ENCODE measurements at places on chromosomes 11 and 22.

DNA sequence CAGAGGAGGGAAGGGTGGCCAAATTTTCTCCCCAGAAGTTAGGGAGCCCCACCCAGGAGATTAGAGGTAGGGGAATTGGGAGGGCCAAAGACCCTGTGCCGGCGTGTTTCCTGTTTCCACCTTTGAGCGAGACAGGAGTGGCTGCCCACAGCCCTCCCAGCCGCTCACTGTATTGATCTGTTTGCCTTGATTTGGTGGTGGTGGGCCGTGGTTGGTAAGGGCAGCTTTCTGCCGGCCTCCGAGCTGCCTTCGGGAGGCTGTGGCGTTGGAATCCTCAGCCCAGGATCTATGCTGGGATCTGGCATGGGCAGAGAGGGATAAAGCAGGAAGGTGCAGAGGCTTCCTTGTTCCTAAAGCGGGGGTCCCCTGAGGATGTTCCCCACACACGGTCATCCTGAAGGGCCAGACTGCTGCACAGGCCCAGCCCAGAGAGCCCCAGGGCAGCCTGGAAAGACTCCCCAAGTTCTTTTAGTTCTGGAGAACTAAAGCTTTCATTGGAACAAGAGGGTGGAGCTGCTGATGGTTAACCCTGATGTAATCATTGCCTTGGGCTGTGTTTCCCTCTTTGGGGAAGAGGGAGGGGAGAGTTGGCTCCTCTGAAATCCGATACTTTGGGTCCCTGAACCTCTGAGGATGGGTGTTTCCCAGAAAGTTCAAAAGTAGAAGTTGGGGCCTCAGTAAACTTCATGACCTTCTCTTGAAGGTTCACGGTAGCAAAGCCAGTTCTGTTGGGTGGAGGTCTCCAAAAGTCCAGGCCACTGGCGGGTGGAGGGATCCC lies 7.2 kb downstream of the FAM83F start:
- ATAC-seq, result no peak

DNA sequence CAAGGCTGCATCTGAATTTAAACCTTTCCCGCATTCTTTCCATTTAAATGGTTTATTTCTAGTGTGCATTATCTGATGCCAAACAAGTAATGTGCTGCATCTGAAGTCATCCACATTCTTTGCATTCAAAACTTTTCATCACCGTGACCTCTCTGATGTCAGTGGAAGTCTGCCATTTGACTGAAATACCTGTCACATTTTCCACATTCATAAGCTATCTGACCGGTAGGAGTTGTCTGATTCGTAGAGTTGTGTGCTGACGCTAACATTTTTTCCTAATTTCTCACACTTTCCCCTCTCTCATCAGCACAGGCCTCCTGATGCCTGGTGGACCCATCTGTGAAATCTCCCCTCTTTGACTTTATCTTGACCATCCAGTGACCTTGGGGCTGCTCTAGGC lies 79.9 kb upstream of the BARX2 start:
- ATAC-seq, result no peak

DNA sequence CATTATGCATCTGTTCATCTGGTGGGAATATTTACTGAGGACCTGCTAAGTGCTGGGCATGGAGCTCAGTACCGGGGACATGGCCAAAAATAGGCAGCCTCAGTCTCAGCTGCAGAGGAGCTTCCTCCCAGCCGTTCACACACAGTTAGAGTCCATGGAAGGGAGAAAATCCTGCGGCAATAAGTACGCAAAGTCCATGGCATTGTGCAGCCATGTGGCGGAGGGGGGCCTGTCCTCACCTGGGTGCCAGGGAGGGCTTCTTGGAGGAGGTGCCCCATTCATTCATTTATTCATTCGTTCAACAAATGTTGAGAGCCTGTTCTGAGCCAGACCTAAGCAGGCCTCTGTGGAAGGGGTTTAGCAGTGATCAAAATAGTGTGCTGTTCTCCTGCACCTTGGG lies 59.3 kb upstream of the ANO1 start:
- no peak for ATAC-seq

DNA sequence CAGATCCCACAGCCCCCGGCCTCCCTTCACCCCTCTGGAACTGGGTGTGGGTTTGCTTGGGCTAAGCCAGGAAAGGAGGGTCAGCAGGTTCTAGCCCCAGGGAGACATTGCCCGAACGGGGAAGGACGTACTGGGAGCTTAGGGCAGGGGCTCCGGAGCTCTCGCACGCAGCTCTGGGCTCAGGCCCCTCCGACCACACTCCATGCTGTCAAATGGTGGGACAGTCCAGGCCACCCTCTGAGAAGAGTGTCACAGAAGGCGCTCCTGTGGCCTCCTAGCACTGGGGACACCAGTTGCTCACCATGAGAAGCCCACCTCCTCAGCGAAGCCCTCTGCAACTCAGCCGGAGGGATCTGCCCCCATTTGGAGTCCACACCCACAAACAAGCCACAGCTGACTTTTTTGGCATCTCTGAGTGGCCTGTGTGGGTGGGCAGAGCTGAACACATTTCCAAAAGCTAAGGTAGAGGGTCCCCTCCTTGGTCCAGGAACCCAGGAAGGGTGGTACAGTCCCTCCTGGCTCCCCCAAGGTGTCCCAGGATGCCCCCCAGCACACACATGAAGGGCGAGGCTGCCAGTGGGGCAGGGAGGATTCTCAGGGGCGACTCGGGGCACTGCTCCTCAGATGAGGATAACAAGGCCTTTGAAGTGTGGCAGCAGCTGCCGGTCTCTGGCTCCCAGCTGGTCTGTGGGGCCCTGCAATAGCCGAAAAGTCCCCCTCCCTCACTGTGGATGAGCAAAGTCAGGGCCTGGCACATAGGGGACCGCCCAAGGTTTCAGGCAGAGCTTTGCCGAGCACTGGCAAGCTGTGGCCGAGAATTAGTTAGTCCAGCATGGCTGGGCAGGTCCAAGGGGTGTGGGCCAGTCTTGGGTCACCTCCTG lies 13.0 kb upstream of the TEF start:
- no peak for ATAC-seq

DNA sequence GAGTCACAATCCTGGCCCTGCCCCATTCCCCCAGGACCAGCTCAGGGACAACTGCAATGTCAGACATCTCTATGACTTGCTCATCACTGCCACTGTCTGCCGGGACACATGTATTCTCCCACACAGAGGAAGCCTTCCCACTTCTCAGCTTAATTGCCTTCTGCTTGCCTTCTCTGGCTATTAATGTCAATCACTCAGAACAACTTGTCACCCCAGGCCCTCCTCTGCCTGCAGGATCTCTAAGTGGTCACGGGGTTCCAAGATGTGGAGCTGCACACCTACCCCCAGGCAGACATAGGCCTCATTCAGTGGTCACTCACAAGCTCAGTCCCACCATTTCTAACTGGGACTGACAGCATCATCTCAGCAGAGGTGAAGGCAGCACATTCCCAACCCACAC lies 15.1 kb downstream of the PLEKHA7 start:
- no peak for ATAC-seq

DNA sequence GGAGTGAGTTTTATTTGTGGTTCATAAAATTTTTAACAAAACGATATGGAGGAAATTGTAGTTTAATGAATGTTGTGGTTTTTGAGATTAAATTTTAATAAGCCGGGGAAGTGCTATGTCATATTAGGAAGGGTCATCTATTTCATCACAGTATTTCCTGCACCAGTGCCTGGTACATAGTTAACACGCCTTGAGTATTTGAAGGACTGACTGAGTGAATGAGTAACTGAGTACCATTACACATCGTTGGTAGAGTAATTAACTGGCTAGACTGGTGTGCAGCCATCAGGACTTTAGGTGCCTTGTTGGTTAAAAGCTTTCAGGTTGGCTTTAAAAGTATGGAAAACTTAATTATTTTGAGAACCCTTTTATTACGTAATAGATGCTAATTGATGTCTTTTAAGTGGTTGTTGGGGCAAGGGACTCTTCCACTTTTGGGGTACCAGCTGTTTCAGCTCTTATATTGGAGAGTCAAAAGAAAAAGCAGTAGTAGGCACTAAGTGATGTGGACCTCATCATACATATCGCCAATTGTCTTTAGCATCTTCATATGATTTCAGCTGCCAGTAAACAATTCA lies 101.8 kb downstream of the DDX10 start:
- peak; percentile 93 for ATAC-seq

GRCh38 chr11:45560913-45561281 lies 104.5 kb downstream of the CHST1 start:
- no peak for ATAC-seq

GRCh38 chr11:69210310-69211035 lies 54.7 kb downstream of the SMIM38 start:
- ATAC-seq, result peak; percentile 46

DNA sequence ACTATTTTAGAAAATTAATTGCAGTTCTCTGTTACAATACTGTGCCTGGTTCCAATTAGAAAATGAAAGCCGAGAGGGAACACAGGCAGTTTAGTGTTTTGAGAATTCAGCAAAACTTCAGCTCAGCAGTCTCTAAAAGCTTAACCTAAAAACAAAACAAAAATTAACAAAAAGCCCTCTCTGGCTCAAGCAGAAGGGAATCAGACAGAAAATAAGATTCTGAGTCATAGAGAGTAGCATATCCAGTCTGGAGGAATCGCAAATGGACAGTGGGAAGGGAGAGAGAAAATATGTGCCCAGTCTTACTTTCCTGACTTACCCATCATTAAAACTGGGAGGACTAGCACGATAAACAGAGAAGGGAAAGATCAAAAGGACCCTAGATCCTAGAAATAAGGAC lies 38.1 kb upstream of the CHRM4 start:
- ATAC-seq, result no peak

GRCh38 chr11:63829823-63830489 lies 9.0 kb upstream of the MARK2 start:
- peak; percentile 23 for ATAC-seq

DNA sequence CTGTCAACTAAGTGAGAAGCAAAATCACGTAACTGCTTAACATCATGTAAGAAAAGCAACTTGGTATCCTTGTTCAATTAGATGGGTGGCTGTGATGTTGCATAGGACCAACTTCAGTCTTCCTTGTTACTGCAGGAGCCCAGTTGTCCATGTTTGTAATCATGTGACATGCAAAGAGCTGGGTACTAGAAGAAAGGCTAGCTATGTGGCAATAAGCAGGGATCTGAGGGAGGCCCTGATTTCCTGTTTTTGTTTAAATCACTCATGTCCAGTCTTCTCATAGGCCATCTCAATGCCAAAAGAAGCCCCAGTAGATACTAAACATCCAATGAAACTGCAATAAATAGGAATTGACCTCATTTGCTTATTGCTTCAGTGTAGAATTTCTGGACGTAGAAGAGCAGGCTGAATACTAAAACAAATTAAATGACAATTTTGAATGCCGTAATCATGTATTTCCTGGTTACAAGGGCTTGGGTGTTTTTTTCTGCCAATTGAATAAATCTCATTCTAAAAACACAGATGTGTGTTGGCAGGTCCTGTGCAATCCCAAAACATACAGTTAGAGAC lies 140.8 kb upstream of the ARHGAP20 start:
- ATAC-seq, result no peak

DNA sequence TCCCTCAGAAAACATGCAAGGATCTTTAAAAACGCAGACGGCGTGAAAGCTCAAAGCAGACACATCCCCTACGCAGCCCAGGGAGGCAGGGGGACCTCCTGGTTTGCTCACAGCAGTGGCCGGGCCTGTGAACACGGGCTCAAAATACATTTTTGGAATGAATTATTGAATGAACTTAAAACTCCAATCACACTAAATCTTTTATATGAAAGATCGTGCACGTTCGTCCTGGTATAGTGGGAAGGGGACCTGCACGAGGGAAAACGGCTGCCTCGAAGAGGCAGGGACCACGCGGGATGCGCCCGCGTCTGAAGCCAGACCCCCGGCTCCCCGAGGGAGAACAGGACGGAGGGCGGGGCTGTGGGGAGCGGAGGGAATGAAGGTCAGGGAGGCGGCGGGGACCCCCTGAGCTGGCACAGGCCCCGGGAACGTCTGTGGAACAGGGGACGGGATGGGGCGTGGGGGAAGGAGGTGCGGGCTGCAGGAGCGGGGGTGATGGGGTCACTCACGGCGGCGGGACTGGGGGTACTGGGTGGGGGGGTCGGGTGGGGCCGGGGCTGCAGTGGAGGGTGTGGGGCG lies 1.3 kb upstream of the PANX2 start:
- ATAC-seq, result no peak

DNA sequence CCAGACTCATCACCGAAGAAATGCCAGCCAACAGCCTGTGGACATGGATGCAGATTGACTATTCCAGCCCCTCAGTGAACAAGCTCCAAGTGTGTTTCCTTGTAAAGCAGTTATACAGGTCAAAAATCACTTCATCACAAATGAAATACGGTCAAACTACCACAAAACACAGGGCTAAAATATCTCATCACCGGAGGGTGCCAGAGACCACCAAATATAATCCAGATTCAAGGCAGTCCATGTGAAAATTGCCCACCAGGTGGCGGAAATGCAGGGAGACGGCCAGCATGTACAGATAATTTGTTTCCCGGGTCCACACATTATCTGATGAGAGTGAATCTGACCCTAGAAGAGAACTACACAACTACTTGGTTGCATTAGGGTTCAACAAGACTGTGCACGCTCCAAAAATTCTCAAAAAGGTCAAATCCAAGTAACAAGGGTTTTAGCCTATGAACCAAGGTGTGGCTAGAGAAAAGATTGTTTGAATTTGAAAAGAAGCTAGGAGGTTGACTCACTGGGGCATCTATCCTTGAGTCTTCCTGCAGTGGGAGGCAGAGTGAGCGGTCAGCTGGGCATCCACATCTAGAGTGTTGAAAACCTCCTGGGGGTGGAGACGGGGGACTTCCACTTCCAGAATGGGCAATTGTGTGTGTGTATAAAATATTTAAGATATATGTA lies 71.7 kb downstream of the IGLL5 start:
- ATAC-seq, result peak; percentile 57

- peak; percentile 35 for ATAC-seq
These were observed 1.4 kb upstream of the PIWIL3 start for GRCh38 chr22:24775769-24776492.

GRCh38 chr11:131914361-131914774 lies 544.0 kb downstream of the NTM start:
- ATAC-seq, result no peak

DNA sequence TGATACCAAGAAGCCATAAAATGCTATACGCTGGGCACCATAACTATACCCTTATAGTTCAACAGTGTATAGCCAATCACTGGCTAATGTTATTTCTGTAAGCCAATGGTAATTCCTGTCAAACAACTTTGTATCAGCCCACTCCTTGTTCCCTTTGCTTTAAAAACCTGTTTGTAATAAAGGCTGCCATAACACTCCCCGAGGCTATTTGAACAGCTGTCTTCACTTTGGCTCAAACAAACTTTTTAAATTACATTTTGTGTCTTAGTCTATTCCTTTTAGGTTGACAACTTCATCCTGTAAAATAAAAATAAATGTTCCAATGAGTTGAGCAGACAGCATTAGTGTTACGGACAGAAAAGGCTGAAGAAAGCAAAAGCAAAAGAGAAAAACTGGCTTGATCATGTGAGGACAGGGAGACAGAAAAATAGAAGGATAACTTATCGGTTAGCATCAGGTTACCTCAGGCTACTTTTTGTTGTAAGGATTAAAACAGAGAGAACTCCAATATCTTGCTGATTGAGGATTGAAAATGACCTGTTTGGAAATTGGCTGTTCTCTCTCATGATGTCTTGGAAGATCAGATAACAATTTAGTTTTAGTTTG lies 95.0 kb downstream of the AASDHPPT start:
- ATAC-seq, result peak; percentile 79

- peak; percentile 54 for ATAC-seq
These were observed 2.5 kb downstream of the PANX1 start for GRCh38 chr11:94131047-94131717.
